ENCODE measurements at places on chromosomes 6 and 20. TPM values are rescaled to one million over a fixed set of nuclear protein-coding genes. Genes with fewer than 3 reads are reported as not detected.

PCK1 gene
- 7.4 TPM for polyA plus RNA-seq

DNA sequence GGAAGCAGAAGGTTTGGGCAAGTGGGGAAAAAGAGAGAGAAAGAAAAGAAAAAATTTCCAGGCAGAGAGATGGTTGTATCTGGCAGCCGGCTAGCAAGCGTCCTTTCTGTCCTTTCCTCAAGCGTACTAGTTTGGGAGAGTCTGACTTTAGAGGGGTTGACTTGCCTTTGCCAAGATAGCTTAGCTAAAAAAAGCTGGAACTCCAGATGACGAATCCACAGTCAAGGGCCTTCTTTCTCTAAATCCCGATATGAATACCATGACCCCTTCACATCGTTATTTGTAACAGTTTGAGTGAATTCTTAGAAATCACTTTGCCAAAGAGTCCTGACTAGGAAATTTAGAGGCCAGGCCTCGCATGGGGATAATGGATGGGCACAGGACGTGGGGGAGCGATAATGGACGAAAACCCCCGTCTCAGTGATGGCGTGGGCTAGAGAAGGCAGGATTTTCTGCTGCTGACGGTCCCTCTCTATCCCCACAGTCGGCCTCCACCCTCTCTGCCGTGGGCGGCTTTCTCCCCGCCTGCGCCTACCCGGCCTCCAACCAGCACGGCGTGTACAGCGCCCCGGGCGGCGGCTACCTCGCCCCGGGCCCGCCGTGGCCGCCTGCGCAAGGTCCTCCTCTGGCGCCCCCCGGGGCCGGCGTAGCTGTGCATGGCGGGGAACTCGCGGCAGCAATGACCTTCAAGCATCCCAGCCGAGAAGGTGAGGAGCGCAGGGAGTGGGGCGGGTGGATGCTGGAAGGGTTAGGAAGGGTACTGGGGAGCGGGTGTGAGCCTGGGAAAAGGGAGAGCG lies 3.5 kb downstream of the PAX1 start:
- DNase-seq: no peak

DNA sequence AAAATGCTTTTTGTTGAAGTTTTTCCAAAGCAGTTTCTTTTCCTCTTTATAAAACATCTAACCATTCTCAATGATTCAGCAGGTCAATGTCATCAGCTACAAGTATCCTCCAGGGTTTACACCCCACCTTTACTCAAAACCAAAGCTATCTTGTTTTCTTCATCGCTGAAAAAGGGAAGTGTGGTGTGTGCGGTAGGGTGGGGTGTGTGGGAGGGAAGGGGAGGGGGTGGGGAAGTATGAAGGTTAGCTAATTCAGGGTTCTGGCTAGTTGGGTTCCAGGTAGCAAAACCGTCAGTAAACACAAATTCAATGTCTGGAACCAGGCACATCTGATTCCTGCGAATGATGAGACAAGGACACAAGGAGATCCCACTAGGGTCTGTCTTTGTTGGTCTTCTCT lies 189.6 kb downstream of the GJA10 start:
- DNase-seq: no peak

- DNase-seq: no peak
Observed at GRCh38 chr20:31723069-31723318, 326 bp upstream of the BCL2L1 start.

- DNase-seq: no peak
Observed at GRCh38 chr6:166588691-166589336, 2.3 kb upstream of the RAMACL start.

DNA sequence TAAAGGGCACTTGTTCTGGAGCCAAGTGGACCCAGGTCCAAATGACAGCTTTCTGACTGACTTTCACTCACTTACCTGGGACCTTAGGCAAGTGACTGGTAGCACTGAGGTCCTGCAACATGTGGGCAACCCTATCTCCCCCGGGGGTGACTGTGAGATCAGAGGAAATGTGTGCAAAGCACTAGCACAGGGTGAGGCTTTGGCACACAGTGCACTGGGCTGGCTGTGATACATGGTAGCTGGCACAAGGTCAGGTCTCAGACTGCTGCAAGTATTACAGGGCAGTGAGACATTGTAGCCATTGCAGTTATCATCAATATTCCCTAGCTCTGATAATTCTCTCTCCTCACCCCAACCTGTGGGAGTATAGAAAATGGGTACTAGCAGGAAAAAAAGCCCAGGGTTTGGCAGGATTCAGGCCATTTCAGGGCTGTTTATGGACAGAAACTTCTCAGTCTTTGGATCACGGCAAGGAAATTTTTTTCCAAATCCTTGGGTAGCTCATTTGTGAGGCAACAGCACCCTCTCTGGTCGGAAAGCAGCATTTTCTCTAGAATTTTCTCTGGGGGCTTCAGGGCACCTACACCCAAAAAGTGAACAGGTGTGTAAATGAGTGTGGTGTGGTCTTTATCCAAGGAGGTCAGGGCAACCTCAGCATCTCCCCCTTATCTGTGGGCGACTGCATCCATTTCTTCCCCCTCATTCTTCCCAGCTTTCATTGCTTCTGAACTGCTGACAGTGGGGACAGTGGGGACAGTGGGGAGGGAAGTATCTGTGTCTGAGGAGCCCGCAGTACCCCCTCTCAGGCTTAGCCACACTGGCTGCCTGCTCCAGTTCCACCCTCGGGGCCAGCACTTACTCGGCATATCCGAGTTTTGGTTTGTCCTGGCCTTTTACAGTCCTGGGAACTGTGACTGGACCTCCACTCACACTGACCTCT lies 148.7 kb upstream of the PHACTR3 start:
- DNase-seq: no peak
